ENCODE measurements at places on chromosomes 13 and 19. TPM values are rescaled to one million over a fixed set of nuclear protein-coding genes. Genes with fewer than 3 reads are reported as not detected.
A peak's percentile ranks its signal among the peaks of the same experiment; 100 is the strongest.

The LILRB4 gene
- total RNA-seq, result 2.8 TPM

The SKA3 gene
- total RNA-seq, result 6.6 TPM

The KCTD4 gene
- total RNA-seq, result not detected

The LILRA5 gene
- 4.1 TPM for total RNA-seq

DNA sequence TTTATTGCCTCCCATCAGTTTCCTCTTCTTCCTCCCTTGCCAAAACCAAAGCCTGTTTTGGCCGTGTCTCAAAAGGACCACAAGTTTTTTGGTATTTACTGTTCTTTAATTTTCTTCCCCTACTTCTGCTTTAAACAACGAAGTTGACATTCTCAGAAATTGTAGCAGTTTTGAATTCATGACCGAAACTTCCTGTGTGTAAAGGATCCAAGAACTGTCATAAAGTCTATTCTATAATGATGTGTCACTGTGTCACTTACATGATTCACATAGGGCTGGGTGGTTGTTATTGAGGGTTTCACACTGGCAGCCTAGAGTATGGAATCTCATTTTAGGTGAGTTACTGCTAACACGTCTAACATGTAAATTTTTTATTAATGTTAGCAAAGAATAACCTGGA is 741.0 kb upstream of the KLHL1 start:
- DNase-seq, result no peak

GRCh38 chr19:58568453-58569130 is 4.5 kb downstream of the MZF1 start:
- peak; percentile 2 for DNase-seq

Measured in Peyer's patch (tissue), 4 donors.